ENCODE measurements at places on chromosomes 4 and X.
A peak's percentile ranks its signal among the peaks of the same experiment; 100 is the strongest.

GRCh38 chr4:16443504-16444088 is 217.3 kb upstream of the TAPT1 start:
- DNase-seq: peak; percentile 14

DNA sequence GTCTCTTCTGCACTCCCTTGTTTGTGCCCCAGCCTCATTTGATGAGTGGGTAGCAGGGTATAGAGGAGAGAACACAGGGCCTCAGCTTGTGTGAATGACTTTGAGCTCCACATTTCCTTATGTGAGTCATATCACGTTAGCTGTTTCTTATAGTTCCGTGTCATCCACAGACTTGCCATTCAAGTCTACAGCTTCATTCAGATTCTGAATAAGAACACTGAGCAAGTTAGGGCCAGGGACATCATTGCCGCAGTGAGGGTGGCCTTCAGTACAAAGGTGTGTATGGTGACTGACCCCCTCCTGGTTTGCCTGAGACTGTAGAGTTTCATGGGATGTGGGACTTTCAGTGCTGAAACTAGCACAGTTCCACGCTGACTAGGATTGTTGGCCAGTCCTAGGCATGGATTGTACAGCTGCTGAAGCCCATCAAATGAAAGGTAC is 23.6 kb downstream of the KLF3 start:
- no peak for DNase-seq

DNA sequence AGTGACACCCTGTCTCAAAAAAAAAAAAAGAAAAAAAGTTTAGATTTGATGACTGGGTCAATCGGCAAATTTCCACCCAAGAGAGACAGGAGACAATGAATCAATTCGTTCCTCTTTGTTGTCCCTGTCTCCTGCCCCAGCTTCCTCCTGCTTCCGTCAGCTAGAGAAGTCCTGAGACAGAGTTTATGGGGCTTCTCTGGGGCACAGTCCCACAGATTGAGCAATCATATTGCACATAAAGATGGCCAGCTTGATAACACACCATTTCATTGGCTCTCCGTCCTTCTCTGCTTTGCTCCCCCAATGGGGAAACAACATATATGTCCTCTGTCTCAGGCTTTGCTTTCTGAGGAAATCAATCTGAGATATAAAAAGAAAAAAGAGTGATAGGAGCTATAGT is 78.4 kb upstream of the FUNDC1 start:
- no peak for DNase-seq

- no peak for DNase-seq
These were observed 109.8 kb upstream of the HDX start for GRCh38 chrX:84611843-84612636.

DNA sequence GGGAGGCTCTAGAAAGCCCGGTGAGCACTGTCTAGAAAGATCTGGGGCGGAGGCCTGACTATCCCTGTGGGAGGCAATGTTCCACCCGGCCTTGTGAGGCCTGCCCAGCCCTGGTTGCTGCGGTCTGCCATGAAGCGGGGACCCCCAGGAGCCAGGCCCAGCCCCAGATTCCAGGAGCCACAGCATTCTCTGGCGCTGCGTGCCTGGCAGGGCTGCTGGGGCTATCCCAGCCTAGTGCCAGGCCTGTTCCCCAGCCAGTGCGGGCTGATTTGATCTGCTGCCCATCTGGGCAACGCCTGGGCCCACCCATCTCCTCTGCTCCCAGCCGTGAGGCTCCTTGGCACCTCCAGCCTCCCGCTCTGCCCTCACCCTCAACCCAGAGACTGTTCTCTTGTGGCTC is 19.6 kb downstream of the ATP2B3 start:
- DNase-seq: no peak

DNA sequence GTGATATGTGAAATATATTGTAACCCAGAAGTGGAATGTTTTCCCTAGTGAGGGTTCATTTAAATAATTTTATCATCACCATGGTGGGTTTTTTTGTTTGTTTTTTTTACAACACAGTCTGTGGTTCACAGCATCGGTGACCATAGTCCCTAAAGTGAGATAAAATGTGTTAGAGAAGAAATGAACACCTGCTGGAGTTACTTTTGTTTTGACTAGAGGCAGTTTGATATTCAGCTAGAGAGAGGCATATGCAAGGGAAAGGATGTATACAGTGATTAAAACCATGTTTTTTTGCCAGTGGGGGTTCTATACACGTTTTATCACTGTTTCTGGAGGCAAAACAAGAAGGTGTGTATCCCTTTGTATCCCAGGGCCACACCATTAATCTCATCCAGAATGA is 541.5 kb downstream of the PCDH7 start:
- DNase-seq: no peak

DNA sequence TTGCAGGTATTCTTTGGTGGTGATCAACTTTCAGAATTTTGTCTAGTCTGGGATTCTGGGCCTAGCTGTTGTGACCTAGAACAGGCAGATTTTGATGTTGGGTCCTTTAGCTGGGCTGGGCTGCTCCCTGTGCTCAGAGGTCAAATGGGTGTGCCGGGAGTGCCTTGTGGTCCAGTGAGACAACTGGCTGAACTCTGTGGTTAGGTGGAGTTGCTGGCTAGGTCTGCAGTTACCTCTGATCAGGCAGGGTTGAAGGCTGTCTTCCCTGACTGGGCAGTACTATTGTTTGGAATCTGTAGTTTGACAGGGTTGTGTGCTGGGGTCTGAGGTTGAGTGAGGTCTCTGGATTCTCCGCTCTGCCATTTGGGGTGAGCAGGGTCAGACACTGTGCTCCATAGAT is 599.3 kb downstream of the RAPGEF2 start:
- DNase-seq: no peak

DNA sequence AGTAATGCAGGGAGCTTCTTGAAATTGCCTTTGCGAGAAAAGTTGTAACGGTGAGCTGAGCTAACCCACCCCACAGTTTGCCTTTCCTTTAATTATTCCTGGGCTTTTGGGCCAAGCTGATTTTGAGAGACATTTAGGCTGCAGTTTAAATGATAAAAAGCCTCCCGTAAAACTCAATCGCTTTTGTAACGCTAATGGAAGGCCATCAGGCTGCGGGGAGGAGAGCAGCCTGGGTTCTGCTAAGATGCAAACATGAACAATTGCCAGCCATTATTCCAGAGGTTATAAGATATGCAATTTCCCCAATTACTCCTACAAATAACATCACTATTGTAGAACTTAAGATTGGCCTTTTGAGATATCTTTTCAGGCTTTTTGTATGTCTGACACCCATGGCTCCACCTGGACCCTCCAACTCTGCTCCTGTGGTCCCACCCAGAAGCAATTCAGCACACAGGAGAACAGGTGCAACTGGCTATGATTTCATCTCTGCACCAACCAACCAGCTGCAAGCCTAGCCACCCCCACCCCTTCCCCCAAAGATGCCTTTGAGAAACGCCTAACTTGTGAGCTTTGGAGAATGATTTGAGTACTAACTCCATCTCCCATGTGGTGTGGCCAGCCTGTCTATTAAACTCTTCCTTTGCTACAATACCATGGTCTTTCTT is 108.2 kb upstream of the FAM9C start:
- DNase-seq: no peak

- no peak for DNase-seq
These were observed 28.4 kb downstream of the BOD1L1 start for GRCh38 chr4:13599159-13599558.

DNA sequence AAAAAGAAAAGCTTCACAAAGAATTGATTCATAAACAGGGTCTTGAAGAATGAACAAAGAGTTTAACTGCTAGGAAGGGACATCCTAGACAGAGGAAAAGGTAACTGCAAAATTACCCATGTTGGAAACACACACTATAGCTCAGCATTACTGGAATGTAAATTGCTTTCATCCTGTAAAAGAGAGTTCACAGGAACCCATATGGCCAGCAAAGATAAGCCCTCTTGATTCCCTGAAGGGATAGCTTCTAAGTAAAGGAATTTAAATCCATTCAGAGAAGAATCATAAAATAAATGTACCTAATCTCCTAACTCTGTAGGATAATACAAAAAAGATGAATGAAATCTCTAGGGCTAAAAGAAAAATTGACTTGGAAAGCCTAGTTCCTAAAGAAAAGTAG is 107.1 kb upstream of the INTU start:
- no peak for DNase-seq

DNA sequence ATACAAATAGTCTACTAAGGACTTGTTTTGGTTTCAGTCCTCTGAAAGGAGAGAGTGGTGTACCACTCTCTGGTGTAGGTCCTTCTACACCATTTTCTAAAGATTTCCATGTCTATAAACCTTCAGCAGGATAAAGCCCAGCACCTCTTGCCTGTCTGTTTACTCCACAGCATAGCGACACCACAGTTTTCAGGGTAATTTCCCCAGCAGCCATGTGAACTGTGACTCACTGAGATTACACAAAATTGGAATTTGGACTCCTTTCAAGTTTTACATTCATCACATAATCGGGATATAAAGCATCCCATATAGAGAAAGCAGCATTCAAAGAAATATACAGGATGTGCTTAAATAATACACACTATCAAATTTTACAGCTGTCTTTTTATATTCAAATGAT is 229.6 kb downstream of the PRDM5 start:
- peak; percentile 81 for DNase-seq

GRCh38 chr4:183264614-183265013 is 55.5 kb downstream of the CLDN22 start:
- peak; percentile 80 for DNase-seq

- no peak for DNase-seq
These were observed 78.5 kb downstream of the SHROOM3 start for GRCh38 chr4:76513482-76513881.

GRCh38 chr4:108351791-108352190 is 183.1 kb upstream of the LEF1 start:
- no peak for DNase-seq

DNA sequence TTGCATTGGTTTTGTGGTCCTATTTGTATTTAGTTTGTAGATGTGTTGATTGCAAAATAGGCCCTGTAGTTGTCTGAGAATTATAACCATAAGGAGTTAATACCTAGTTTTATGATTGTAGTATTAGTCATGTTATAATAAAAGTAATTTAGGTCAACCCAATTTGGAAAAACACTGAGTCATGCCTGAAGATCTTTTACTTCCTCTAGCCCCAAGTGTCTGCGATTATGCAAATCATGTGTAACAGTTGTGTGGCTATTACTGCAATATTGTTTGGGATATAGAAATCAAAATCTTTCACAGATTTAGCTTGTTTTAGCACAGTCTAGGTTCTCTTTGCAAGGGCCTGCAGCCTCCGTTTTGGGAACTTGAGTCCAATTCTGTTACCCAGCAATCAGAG is 12.6 kb downstream of the SRD5A3 start:
- DNase-seq: peak; percentile 89

GRCh38 chrX:3638280-3638873 is 75.1 kb downstream of the PRKX start:
- peak; percentile 13 for DNase-seq

DNA sequence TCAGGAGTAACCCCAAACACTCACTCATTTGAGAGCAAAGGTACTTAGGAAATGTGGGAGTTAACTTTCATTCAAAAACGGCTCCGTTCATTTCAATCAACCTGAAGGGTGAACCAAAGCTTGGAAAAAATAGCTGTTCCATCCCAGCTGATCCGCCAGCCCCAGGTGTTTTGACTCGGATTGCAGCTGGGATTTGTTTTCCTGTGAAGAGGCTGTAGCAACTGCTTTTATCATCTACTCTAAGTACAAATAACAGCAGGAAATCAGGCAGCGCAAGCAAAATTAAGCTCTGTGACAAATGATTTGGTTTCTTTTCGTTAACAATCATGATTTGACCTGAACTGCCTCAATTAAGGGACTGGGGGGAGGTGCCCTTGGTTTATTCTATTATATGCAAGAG is 154.7 kb downstream of the BEND2 start:
- no peak for DNase-seq

GRCh38 chr4:6076391-6076790 is 58.2 kb upstream of the C4orf50 start:
- no peak for DNase-seq

- DNase-seq: no peak
These were observed 84.8 kb upstream of the ZNF827 start for GRCh38 chr4:146023334-146023967.

GRCh38 chrX:109795682-109796081 is 62.6 kb upstream of the ACSL4 start:
- no peak for DNase-seq

- DNase-seq: no peak
These were observed 87.9 kb downstream of the BCOR start for GRCh38 chrX:40009890-40010289.
